Sigmoid colon (tissue), 7 donors: ENCODE measurements at places on chromosomes 16 and 17. TPM values are rescaled to one million over a fixed set of nuclear protein-coding genes. Genes with fewer than 3 reads are reported as not detected.

DNA sequence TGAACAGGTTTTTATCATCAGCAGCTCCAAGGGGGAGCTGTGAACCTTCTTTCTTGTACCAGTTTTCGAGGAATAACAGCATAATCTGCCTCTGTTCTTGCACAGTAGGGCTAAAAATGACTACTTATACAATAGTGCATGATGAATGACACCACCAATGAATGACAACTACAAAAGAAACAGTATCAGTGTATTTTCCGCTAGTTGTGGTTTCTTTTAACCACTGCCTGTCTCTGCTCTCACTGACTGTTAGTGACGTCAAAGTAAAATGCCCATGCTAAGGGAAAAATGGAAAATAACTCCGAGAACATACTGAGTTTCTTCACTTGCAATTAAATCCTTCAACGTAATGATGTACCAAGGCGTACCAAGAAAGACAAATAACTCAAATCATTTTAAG lies 294.9 kb downstream of the MAP2K6 start:
- H3K4me1 ChIP-seq: no peaks in the 10 kb centered on the region
- H3K4me3 ChIP-seq: no peak overlapping the region
- H3K27ac ChIP-seq: no peak overlapping the region
- no peaks in the 10 kb centered on the region for H3K36me3 ChIP-seq
- DNase-seq: no peak

GRCh38 chr17:44444735-44445105 lies 55.3 kb upstream of the ITGA2B start:
- no peaks in the 10 kb centered on the region for H3K36me3 ChIP-seq
- DNase-seq: no peak
- no peak overlapping the region for H3K27ac ChIP-seq
- H3K4me1 ChIP-seq: no peaks in the 10 kb centered on the region

DNA sequence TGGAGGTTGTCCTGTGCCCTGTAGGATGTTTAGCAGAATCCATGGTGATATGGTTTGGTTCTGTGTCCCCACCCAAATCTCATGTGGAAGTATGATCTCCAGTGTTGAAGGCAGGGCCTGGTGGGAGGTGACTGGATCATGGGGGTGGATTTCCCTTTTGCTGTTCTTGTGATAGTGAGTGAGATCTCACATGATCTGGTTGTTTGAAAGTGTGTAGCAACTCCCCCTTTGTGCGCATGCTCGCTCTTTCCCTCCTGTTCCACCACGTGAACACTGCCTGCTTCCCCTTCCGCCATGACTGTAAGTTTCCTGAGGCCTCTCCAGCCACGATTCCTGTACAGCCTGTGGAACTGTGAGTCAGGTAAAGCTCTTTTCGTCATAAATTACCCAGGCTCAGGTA lies 61.9 kb downstream of the ARHGAP17 start:
- no peak overlapping the region for H3K27ac ChIP-seq
- H3K36me3 ChIP-seq: peaks cover 27% of the 10 kb centered on the region
- no peaks in the 10 kb centered on the region for H3K27me3 ChIP-seq
- H3K4me1 ChIP-seq: no peaks in the 10 kb centered on the region

GRCh38 chr17:69884356-69884755 lies 190.7 kb upstream of the KCNJ16 start:
- H3K27ac ChIP-seq: no peak overlapping the region
- H3K36me3 ChIP-seq: no peaks in the 10 kb centered on the region
- no peaks in the 10 kb centered on the region for H3K4me1 ChIP-seq
- H3K27me3 ChIP-seq: no peaks in the 10 kb centered on the region

DNA sequence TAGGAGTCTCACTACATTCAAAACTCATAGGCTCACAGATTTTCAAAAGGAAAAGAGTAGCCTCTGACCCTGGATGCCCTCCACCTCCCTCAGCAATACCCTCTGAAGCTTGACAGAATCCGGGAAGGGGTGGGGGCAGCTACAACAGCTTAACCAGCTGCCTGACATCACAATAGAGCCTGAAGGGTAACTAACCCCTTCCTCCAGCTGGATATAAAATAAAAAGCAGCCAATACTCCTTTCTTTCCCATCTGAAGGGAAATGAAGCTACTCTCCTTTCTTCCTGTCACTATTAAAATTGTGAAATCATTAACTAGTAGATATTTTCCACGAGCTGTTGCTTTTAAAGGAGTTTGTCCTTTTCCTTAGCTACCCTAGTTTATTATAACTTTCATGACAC lies 24.0 kb downstream of the USP31 start:
- H3K4me3 ChIP-seq: no peak overlapping the region
- no peaks in the 10 kb centered on the region for H3K36me3 ChIP-seq
- no peak for DNase-seq
- no peaks in the 10 kb centered on the region for H3K27me3 ChIP-seq
- peak overlapping the region; percentile 83 for H3K27ac ChIP-seq

CD300C gene
- 0.83 TPM for total RNA-seq

PLD6 gene
- total RNA-seq: 15.3 TPM

ASB16 gene
- total RNA-seq: 1.1 TPM

CDH16 gene
- total RNA-seq: not detected

C1QTNF8 gene
- total RNA-seq: not detected
